GM12878 (cell line): ENCODE measurements at places on chromosomes 3 and 15. TPM values are rescaled to one million over a fixed set of nuclear protein-coding genes. Genes with fewer than 3 reads are reported as not detected.

The CA12 gene
- not detected in 2 replicates for polyA plus RNA-seq

The SLC12A1 gene
- polyA plus RNA-seq, result not detected in 2 replicates

The SPATA12 gene
- polyA plus RNA-seq, result 0.25 TPM in 1 of 2 replicates, not detected in the other

The DUOXA2 gene
- polyA plus RNA-seq, result not detected in 2 replicates

The STRA6 gene
- 8.1 and 10.4 TPM in 2 replicates for polyA plus RNA-seq

The LRTM1 gene
- not detected in 2 replicates for polyA plus RNA-seq

The SOX14 gene
- not detected in 2 replicates for polyA plus RNA-seq

The WDR6 gene
- polyA plus RNA-seq, result 110 and 114 TPM in 2 replicates

The KLHL40 gene
- not detected in 2 replicates for polyA plus RNA-seq

The MINDY4B gene
- not detected in 2 replicates for polyA plus RNA-seq

The GNAT1 gene
- polyA plus RNA-seq, result not detected in 2 replicates

The C2CD4A gene
- polyA plus RNA-seq, result not detected in 2 replicates

The C15orf62 gene
- polyA plus RNA-seq, result 0.40 and 0.79 TPM in 2 replicates

The CLK3 gene
- 52.5 and 57.8 TPM in 2 replicates for polyA plus RNA-seq

- peak overlapping the region; percentile 43 for H3K27ac ChIP-seq
- peaks cover 29% of the 10 kb centered on the region for H3K4me1 ChIP-seq
- H3K27me3 ChIP-seq, result peaks cover 26% of the 10 kb centered on the region
- H3K36me3 ChIP-seq, result no peaks in the 10 kb centered on the region
These were observed 3.0 kb downstream of the ISL2 start for GRCh38 chr15:76339305-76340197.

- no peaks in the 10 kb centered on the region for H3K36me3 ChIP-seq
- peaks cover 8% of the 10 kb centered on the region for H3K4me1 ChIP-seq
- peaks cover 2% of the 10 kb centered on the region; the same call in 1 of the 2 replicates for H3K27me3 ChIP-seq
- H3K4me3 ChIP-seq, result no peak overlapping the region
- H3K27ac ChIP-seq, result no peak overlapping the region
These were observed 7.2 kb upstream of the MFGE8 start for GRCh38 chr15:88920186-88920891.

GRCh38 chr15:91469632-91470567, 369.8 kb downstream of the SV2B start:
- H3K36me3 ChIP-seq, result no peaks in the 10 kb centered on the region
- no peaks in the 10 kb centered on the region for H3K4me1 ChIP-seq
- no peaks in the 10 kb centered on the region for H3K27me3 ChIP-seq
- no peak overlapping the region for H3K4me3 ChIP-seq
- no peak for DNase-seq

DNA sequence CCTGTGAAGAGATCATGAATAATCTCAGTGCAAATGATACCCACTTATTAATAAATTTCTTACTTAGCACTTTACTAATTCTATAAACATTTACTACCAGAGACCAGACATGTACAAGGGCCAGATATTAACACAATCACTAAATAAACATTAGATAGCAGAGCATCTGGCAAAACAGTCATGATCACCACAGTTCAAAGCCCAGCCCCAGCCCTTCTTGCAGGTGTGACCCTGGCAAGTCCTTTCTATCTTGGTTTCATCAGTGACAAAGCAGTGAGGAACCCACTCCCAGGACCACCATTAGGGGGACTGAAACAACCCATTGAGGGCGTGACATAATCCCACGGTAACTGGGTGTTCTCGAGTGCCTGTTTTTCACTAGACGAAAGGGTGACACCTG, 11.6 kb downstream of the ZXDC start:
- no peaks in the 10 kb centered on the region for H3K27me3 ChIP-seq
- H3K4me1 ChIP-seq, result no peaks in the 10 kb centered on the region
- peaks cover 40% of the 10 kb centered on the region for H3K36me3 ChIP-seq
- no peak for DNase-seq

DNA sequence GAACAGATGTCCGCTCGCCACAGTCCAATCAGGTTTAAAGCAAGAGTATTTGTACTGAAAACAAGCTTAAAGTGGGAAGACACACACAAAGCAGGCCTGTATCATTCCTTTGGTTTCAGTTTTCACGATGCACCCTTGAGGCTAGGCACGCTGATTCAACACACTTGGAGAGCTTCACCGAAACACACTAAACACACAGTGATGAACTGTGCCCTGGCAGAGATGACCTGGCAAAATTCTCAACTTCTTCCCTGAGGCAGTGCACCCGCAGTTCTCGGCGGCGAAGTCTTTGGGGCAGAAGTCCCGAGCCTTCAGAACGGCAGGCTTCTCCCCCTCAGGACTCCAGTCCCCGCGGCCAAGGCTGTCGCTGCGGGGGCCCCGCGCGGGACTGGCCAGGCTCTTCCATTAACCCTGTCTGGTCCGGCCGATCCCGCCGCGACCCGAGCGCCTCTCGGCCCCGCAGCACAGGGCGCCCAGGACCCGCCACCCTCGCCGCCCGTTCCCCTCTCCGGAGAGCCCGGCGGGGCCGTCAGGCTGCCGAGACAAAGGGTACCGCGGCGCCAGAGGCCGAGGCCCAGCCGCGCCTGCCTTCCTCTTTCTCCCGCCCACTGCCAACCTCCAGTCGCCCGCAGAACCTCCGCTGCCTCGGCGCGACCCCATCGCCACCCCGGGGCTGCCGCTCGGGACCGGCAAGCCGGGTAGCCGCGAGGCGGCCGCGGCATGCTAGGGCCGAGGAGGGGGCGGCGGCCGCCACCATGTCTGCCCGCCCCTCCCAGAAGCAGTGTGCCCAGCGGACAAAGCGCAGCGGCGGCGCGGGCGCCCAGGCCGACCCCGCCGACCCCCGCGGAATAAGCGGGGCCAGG, 792 bp downstream of the GABPB1 start:
- peaks cover 10% of the 10 kb centered on the region for H3K4me1 ChIP-seq
- peak overlapping the region; percentile 82 for H3K4me3 ChIP-seq
- H3K27me3 ChIP-seq, result no peaks in the 10 kb centered on the region
- peak; percentile 50 for DNase-seq

- H3K27ac ChIP-seq, result no peak overlapping the region
- no peaks in the 10 kb centered on the region for H3K4me1 ChIP-seq
- H3K36me3 ChIP-seq, result no peaks in the 10 kb centered on the region
These were observed 543.0 kb upstream of the KCNMB2 start for GRCh38 chr3:177992993-177993970.

DNA sequence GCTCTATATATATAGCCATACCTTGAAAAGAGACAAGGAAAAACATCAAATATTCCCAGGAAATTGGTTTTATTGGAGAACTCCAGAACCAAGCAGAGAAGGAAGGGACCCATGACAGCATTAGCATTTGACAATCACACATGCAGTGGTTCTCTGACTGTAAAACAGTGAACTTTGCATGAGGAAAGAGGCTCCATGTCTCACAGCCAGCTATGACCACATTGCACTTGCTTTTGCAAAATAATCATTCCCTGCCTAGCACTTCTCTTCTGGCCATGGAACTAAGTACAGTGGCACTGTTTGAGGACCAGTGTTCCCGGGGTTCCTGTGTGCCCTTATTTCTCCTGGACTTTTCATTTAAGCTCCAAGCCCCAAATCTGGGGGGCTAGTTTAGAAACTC, 85.5 kb downstream of the TGFBR2 start:
- H3K4me1 ChIP-seq, result no peaks in the 10 kb centered on the region
- H3K4me3 ChIP-seq, result no peak overlapping the region
- H3K27me3 ChIP-seq, result no peaks in the 10 kb centered on the region; the same call in 1 of the 2 replicates
- no peaks in the 10 kb centered on the region for H3K36me3 ChIP-seq
- H3K27ac ChIP-seq, result no peak overlapping the region

GRCh38 chr15:29936353-29937049, 114.2 kb upstream of the TJP1 start:
- no peak overlapping the region for H3K4me3 ChIP-seq
- no peaks in the 10 kb centered on the region for H3K27me3 ChIP-seq
- H3K36me3 ChIP-seq, result no peaks in the 10 kb centered on the region
- H3K27ac ChIP-seq, result no peak overlapping the region
- H3K4me1 ChIP-seq, result no peaks in the 10 kb centered on the region

DNA sequence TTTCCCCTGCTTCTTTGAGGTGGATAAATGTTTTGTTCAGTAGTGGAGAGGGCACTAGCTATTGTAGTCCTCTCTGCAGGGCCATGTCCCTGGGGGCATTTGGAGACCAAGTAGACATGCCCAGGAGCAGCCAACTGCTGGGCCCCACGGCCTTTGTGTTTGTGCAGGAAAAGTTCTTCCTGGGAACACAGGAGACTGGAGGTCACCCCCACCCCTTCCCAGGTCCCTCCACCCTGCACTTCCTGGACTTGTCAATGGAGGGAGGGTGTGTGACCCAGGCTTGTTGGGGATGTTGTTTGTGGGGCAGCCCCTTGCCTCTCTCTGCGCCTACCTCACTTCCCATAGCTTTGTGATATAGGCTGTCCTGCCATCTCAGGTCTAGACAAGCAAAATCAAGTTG, 317.0 kb upstream of the LRRFIP2 start:
- no peaks in the 10 kb centered on the region for H3K27me3 ChIP-seq
- no peak overlapping the region for H3K27ac ChIP-seq
- no peak for DNase-seq
- no peak overlapping the region for H3K4me3 ChIP-seq
- H3K4me1 ChIP-seq, result no peaks in the 10 kb centered on the region
- H3K36me3 ChIP-seq, result no peaks in the 10 kb centered on the region

GRCh38 chr15:29139540-29140459, 129.8 kb downstream of the NSMCE3 start:
- H3K27ac ChIP-seq, result no peak overlapping the region
- DNase-seq, result no peak
- H3K4me1 ChIP-seq, result no peaks in the 10 kb centered on the region; the same call in 1 of the 2 replicates
- H3K36me3 ChIP-seq, result no peaks in the 10 kb centered on the region

- no peak for DNase-seq
- no peak overlapping the region for H3K4me3 ChIP-seq
- H3K27me3 ChIP-seq, result no peaks in the 10 kb centered on the region
These were observed 241.7 kb upstream of the SUCLG2 start for GRCh38 chr3:67896130-67896529.

DNA sequence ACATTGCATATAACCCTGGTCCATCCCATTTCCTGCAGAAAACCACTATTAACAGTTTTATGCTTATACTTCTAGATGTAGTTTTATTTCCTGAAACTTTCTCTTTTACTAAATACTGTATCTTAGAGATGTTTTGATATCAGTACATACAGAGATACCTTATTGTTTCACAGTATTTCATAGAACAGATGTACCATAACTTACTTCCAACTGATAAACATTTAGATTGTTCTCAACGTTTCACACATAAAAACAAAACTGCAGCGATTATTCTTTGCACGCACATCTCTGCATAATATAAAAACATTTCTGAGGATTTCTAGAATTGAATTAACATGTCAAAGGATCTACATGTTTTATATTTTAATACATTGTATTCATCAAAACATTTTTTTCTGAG, 2.6 kb downstream of the ZNF80 start:
- no peaks in the 10 kb centered on the region for H3K36me3 ChIP-seq
- no peak for DNase-seq
- no peak overlapping the region for H3K27ac ChIP-seq
- H3K4me1 ChIP-seq, result no peaks in the 10 kb centered on the region
- no peaks in the 10 kb centered on the region; the same call in 1 of the 2 replicates for H3K27me3 ChIP-seq

DNA sequence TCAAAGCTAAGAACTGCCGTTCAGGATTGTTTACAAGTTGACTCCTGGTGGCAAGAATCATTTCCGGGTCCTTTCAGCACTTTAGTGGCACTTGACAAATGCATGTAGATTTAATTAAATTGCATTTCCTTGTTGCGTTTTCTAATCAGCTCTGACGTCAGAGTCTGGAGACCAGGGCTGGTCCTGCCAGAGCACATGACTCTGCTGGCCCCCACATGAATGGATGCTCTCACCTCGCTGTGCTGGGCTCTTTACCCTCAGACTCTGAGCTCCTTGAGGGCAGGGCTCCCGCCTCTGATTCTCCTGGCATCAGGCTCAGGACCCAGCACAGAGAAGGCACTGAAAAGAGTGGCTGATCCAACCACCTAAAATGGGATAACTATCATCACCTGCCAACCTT, 69.4 kb downstream of the FEM1B start:
- H3K27me3 ChIP-seq, result no peaks in the 10 kb centered on the region
- no peaks in the 10 kb centered on the region for H3K36me3 ChIP-seq
- no peak for DNase-seq
- H3K4me1 ChIP-seq, result no peaks in the 10 kb centered on the region
- H3K27ac ChIP-seq, result no peak overlapping the region

- no peaks in the 10 kb centered on the region for H3K36me3 ChIP-seq
- no peak for DNase-seq
- H3K4me3 ChIP-seq, result no peak overlapping the region
These were observed 189.4 kb downstream of the PTPRG start for GRCh38 chr3:61750766-61751165.
